ENCODE measurements at places on chromosomes 2 and 18.

DNA sequence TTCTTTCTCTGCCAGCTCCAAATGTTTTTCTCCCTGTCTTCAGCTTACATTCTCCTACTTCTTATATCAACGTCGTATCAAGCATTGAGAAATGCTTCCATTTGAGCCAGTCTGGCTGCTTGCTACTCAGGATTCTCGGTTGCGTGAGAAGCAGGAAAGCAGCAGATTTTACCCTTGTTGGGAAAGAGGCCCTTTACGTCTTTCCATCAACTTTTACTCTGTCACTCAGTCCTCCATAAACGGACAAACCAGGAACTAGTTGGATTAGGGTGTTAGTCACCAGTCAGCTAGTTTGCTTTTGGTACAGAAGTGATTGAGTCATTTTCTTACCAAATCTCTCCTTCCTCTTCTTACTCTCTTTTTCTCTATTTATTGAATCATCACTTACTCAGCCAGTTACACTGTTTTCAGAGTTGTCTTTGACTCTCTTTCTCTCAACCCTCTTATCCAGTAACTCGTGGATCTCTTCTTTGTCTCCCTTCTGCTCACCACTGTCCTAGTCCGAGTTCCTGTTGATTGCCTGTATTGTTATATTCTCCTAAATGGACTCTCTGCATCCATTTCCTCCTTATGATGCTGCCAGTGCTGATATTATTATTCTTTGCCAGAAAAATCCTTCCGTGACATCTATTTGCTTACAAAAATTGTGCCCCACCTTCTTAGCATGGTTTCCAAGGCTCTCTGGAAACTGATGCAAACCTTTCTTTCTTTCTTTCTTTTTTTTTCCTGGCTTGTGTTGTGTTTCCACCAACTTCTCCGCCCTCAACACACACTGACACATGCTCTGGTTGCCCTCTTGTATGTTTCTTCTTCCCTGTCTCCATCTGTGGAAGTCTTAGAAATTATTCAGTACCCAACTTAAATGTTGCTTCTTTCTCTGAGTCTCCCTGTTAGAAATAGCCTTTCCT lies 61.5 kb downstream of the VRK2 start:
- H3K27me3 ChIP-seq: no peaks in the 10 kb centered on the region
- H3K36me3 ChIP-seq: no peaks in the 10 kb centered on the region
- H3K27ac ChIP-seq: no peak overlapping the region
- no peak overlapping the region for H3K4me3 ChIP-seq
- no peaks in the 10 kb centered on the region for H3K4me1 ChIP-seq
- DNase-seq: no peak

GRCh38 chr18:58211510-58211909 lies 167.5 kb downstream of the NEDD4L start:
- no peak overlapping the region for H3K4me3 ChIP-seq
- peaks cover 16% of the 10 kb centered on the region for H3K4me1 ChIP-seq
- H3K36me3 ChIP-seq: no peaks in the 10 kb centered on the region
- no peak for DNase-seq

- no peaks in the 10 kb centered on the region for H3K36me3 ChIP-seq
- H3K4me3 ChIP-seq: no peak overlapping the region
- H3K4me1 ChIP-seq: no peaks in the 10 kb centered on the region
- no peak overlapping the region for H3K27ac ChIP-seq
- no peaks in the 10 kb centered on the region for H3K27me3 ChIP-seq
- no peak for DNase-seq
Observed at GRCh38 chr2:209298601-209299000, 125.2 kb upstream of the MAP2 start.

- H3K27me3 ChIP-seq: no peaks in the 10 kb centered on the region
- H3K4me1 ChIP-seq: no peaks in the 10 kb centered on the region
- DNase-seq: no peak
- no peak overlapping the region for H3K27ac ChIP-seq
- H3K36me3 ChIP-seq: no peaks in the 10 kb centered on the region
Observed at GRCh38 chr2:24231461-24231881, 56.6 kb downstream of the FAM228A start.

DNA sequence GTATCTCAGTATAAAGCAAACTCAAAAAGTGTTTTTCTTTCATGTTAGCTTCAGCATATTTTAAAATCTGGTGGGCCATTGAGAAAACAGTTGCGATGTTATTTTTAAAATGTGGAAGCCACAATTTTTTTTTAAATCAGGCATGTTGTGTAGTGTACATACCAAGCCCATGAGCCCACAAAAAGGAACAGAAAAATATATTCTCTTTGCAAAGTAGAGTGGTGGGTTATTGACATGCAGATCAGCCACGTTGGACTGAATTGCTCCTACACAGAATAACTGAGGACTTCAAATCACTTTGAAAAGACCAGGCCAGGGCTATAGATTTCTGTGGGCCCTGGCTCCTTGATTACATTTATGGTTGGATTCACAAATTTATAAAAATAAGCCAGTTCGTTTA lies 774.4 kb downstream of the DCC start:
- DNase-seq: no peak
- no peaks in the 10 kb centered on the region for H3K27me3 ChIP-seq
- H3K4me3 ChIP-seq: no peak overlapping the region
- no peaks in the 10 kb centered on the region for H3K36me3 ChIP-seq

DNA sequence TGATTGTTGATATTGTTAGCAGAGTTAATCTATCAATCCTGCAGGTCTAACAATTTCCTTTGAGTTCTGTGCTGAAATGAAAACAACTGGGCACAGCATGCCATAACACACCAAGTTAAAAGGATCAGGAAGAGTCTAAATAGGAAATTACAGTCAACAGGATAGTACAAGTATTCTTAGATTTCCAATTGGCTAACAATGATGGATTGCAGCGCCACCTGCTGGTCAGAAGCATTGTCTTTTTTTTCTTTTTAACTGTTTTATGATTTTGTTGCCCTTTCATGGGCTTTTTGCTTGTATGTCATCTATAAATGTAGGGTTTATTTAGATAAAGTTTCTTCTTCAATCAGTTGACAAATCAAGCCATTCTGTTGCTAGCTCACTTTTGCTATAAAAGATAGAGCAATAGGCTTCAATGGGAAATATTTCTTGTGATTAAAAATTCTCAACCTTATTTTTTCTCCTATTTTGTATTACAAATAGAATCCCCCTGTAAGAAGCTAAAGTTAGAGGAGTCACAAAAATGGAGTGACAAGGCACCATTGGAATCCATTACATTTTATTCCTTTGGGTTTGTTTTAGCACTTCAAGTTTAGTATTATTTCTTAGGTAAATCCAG lies 40.8 kb upstream of the RPRM start:
- no peak overlapping the region for H3K27ac ChIP-seq
- no peaks in the 10 kb centered on the region for H3K4me1 ChIP-seq
- no peak overlapping the region for H3K4me3 ChIP-seq
- H3K36me3 ChIP-seq: no peaks in the 10 kb centered on the region
- no peaks in the 10 kb centered on the region for H3K27me3 ChIP-seq

DNA sequence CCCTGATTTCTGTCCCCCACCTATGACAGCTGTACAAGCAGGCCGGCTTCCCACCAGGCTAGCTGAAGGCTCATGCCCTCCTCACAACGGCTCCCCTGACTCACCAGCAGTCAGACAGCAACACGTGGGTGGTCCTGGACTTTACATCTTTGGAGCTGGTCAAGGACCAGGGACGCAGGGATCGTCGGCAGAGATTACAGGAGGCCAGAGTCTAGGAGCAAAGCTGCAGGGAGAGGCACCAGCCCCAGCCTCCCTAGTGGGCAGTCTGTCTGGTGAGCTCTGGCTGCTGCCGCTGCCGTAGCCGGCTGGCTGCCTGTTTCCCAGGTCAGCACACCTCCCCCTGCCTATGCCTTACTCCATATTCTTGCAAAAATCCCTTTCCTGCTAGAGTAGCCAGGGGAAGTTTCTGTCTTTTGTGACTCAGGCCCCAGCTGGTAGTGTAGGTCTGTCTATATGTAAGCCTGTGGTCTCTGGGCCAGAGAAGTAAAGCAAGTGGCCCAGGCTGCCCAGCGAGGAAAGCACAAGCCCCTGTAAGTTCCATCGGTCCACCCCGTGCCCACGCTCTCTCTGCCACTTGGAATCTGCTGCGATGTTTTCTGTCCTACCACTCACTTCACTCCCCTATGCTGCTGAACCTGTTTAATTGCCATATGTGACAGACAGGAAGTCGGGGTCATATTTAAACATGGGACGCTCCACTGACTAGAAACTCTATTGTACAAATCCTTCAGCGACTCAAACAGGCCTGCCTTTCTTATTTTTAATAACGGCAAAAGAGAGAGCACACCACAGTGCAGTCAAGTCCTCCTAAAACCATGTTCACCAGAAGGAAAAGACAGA lies 2.4 kb upstream of the ARHGEF4 start:
- no peak overlapping the region for H3K27ac ChIP-seq
- H3K4me3 ChIP-seq: no peak overlapping the region
- no peaks in the 10 kb centered on the region for H3K27me3 ChIP-seq
- H3K4me1 ChIP-seq: no peaks in the 10 kb centered on the region
- no peaks in the 10 kb centered on the region for H3K36me3 ChIP-seq

GRCh38 chr2:209808521-209808920 lies 36.9 kb downstream of the UNC80 start:
- no peaks in the 10 kb centered on the region for H3K27me3 ChIP-seq
- no peak for DNase-seq
- H3K27ac ChIP-seq: no peak overlapping the region
- no peaks in the 10 kb centered on the region for H3K4me1 ChIP-seq
- H3K4me3 ChIP-seq: no peak overlapping the region

- peak overlapping the region; percentile 15 for H3K27ac ChIP-seq
- DNase-seq: peak; percentile 63
- H3K4me3 ChIP-seq: peak overlapping the region; percentile 46
- peaks cover 75% of the 10 kb centered on the region for H3K4me1 ChIP-seq
Observed at GRCh38 chr2:112626604-112627059, 19.1 kb upstream of the SLC20A1 start.

- no peak overlapping the region for H3K4me3 ChIP-seq
- no peak overlapping the region for H3K27ac ChIP-seq
- H3K4me1 ChIP-seq: no peaks in the 10 kb centered on the region
- H3K27me3 ChIP-seq: no peaks in the 10 kb centered on the region
- DNase-seq: no peak
Observed at GRCh38 chr2:129748250-129748649, 231.2 kb upstream of the RAB6C start.

DNA sequence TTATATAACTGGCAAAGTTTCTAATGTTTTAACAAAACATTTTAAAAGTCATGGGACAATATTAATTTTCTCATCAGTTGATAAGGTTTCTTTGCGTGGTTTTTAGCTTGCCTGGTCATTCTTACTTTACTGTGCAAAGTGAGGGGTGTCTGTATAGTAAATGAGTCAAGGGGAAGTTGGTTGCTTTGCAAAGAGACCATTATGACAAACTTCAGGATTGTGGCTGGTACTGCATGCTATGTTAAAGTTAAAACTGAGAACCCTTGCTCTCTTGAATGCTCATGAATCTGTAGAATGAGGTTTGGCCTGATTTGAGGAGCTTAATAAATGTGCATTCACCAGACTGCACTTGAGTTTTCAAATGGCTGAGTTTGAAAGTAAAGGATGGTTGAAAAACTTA lies 47.0 kb downstream of the COL4A4 start:
- no peaks in the 10 kb centered on the region for H3K36me3 ChIP-seq
- no peak for DNase-seq
- no peaks in the 10 kb centered on the region for H3K27me3 ChIP-seq

DNA sequence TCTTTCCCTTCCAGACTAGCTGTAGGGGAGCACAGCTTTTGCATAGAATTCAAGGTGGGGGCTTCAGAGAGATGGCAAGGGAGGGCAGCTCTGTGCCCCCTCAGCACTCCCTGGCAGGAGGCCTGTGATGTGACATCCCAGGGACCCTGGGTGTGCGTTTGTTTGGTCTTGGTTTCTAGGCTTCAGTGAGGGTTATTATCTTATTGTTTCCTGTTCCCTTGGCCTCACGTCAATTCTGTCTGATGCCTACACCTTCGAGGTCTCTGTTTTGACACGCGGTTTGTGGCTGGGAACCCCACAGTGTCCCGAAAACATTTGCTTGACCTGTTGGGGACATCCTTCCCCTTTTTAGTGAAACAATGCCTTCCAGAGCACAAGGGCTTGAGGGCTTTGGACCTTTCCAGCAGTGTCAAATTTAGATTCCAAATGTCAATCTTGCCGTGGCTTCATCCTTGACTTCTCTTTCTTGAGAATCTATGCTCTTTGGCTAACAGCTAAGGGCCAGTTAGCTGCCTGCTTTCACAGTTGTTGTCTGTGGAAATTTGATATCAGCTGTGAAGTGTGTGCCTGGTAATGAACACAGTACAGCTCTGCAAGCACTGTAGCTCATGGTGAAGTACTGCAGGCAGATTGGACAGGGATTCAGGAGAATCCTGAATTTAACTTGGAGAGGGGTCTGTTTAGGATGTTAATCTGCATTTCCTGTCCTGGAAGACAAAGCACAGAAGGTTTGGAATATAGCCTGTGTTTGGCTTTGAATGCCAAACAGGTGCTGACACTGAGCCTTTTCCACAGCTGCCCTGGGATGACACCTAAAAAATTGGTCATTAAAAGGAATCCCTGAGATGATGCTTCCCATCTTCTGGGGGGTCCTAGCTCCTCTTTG lies 108.2 kb upstream of the CXCR4 start:
- no peak overlapping the region for H3K27ac ChIP-seq
- H3K36me3 ChIP-seq: no peaks in the 10 kb centered on the region
- H3K4me1 ChIP-seq: peaks cover 15% of the 10 kb centered on the region
- peak; percentile 62 for DNase-seq
- no peak overlapping the region for H3K4me3 ChIP-seq
- no peaks in the 10 kb centered on the region for H3K27me3 ChIP-seq

GRCh38 chr2:100992262-100992661 lies 9.8 kb upstream of the RPL31 start:
- H3K27me3 ChIP-seq: no peaks in the 10 kb centered on the region
- no peak overlapping the region for H3K27ac ChIP-seq
- no peaks in the 10 kb centered on the region for H3K4me1 ChIP-seq
- H3K36me3 ChIP-seq: no peaks in the 10 kb centered on the region
- H3K4me3 ChIP-seq: no peak overlapping the region

DNA sequence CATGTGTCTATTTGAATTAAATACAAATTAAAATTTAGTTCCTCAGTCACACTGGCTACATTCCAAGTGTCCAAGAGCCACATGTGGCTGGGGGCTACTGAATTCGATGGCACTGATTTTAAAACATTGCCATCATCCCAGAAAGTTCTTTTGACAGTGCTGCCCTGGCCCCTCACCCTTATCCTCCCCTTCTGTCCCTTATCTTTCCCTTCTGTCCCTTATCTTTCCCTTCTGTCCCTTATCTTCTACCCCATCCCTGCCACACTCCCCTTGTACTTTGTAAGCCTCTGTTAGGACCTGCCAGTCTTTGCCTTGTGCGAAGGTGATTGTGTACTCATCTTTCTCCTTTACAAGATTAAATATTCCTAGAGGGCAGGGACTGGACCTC lies 85.2 kb downstream of the DNMT3A start:
- no peak overlapping the region for H3K27ac ChIP-seq
- H3K36me3 ChIP-seq: no peaks in the 10 kb centered on the region
- no peak overlapping the region for H3K4me3 ChIP-seq
- H3K27me3 ChIP-seq: no peaks in the 10 kb centered on the region

DNA sequence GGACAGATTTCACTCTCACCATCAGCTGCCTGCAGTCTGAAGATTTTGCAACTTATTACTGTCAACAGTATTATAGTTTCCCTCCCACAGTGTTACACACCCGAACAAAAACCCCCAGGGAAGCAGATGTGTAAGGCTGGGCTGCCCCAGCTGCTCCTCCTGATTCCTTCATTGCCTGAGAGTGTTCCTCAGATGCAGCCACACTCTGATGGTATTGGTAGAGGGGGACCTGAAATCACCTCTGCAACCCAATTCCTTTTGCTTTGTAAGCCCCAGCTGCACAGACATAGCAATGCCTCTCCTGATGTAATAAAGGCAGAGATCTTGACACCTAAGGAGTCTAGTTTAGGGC lies 1529.8 kb downstream of the RPIA start:
- no peak for DNase-seq
- H3K27ac ChIP-seq: no peak overlapping the region
- H3K36me3 ChIP-seq: no peaks in the 10 kb centered on the region
